Posterior cingulate gyrus (tissue), 11 donors: ENCODE measurements at places on chromosomes 16 and 17.
A peak's percentile ranks its signal among the peaks of the same experiment; 100 is the strongest.

- no peak for DNase-seq
Observed at GRCh38 chr17:65181237-65182061, 44.3 kb downstream of the RGS9 start.

DNA sequence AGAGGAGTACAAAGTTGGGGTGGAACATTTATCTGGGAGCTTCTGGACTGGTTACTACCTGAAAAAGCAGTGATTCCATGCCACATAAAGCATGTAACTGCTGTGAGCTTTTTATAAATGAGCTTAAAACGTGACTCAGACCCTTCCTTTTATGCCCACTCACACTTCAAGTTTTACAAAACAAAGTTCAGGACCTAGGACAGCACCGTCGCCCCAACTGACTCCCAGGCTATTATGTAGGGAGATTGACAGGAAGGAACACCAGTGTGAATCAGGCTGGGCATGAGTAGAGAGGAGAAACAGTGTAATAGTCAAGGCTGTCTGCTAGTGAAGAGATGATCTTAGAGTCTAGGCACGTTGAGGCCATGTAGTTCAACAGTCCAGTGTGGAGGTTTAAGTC is 91.6 kb upstream of the DNAH9 start:
- DNase-seq = no peak

GRCh38 chr17:55722742-55723487 is at the start of gene TMEM100:
TMEM100 (minus strand) TSS chr17:55722864; CDS start chr17:55721070, 1,794 bp downstream.
- no peak for DNase-seq

GRCh38 chr17:21283482-21284318 is 811 bp upstream of the MAP2K3 start:
- no peak for DNase-seq

- no peak for DNase-seq
Observed at GRCh38 chr16:54335230-54335629, 48.6 kb upstream of the IRX3 start.

- no peak for DNase-seq
Observed at GRCh38 chr17:4599505-4600281, 15.4 kb downstream of the SMTNL2 start.

- DNase-seq = no peak
Observed at GRCh38 chr16:10799736-10800135, 18.9 kb downstream of the TVP23A start.

DNA sequence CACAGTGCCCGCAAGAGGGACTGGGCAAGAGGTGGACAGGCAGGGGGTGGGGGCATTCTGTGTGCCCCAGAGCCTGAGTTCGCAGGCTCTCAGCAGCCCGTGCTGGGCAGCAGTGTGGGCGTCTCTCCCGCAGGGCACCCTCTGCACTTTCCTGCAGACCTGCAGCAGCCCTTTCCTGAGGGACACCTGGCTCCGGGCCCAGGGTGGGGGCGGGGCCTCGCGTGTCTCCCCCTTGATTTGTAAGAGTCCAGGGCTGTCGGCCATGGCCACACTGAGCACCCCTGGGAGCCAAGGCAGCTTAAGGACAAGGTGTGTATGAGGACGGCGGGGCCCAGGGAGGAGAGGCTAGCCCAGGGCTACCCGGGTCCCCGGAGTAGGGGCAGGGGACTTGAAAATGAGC is 33.4 kb upstream of the SLC38A10 start:
- no peak for DNase-seq

GRCh38 chr16:30052671-30053372 is 12.7 kb upstream of the ALDOA start:
- peak; percentile 97 for DNase-seq

DNA sequence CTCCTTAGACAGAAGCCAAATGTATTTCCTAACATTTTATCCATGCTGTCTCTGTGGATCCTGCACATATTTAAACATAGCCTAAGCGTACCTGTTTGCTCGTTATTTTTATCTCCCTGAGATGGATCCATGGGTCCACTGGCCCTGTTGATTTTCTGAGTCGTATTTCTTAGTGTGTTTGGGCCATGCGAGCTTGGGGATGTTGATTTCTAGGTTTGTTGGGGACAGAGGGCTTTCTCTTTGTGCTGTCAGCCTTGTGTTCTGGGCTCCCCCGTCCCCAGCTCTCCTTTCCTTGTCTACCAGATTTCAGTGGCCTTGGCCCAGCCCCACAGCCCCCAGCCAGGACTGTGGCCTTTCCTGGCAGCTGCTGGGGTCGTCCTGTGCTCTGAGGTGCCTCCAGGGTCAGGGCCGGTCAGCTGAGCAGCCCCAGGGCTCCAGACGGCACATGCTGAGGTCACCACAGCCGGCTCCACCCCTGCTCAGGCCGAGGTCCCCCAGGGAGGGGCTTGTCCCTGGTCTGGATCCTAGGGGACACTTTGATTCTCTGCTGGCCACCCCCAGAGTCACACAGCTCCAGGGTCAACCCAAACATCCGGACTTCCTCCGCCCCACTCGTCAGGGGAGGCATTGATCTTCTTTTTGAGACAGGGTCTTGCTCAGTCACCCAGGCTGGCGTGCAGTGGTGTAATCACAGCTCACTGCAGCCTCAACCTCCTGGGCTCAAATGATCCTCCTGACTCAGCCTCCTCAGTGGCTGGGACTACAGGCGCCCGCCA is 4.4 kb downstream of the SSTR5 start:
- DNase-seq = no peak

DNA sequence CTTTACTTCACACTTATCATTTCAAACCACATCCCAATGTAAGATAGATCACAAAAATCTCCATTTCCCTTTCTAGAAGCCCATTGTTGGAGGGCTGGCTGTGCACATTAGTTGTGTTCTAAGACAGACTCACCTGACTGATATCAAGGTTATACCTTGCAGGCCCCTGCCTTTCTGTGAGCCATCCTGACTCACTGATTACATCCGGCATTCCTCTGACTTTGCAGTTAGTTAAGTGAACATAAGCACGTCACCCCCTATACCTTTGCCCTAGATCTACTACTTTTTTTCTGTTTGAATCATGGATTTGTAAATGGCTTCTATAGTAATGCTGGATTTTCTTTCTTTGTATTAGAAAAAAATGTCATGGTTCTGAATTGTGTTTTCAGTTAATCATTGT is 78.3 kb downstream of the TANGO6 start:
- DNase-seq = no peak

DNA sequence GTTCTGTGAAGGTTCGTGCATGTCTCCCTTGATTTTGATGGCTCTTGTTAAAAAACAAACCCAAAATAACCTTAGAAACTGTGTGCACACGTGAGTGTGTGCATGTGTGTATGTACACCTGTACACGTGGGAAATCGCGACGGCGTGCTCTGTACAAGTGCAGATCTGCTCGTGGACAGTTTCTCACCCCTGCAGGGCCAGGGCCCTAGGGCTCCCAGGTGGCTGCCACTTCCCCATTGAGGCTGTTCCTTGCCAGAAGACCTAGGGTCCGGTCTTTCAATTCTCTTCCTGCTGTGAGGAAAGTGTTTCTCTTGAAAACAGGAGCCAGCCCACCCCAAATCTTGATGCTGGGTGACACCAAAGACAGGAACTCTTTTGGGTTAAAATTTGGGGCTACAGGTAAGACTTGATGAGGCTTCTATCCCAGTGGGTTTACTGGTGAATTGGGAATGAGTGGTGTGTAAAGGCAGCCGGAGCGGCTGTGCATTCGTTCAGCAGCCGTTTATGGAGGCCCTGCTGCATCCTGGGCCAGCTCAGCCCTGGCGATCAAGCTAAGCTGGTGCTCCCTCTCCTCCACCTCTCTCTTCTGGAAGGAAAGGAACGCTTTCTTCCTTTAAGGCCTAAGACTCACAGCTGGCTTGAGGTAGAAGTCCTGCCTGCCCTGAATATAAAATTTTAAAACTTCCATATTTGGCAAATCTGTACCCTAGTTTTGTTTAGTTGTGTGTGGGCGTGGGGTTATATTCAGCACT is 137.9 kb downstream of the CLEC16A start:
- no peak for DNase-seq

- DNase-seq = no peak
Observed at GRCh38 chr16:87177673-87178072, 139.5 kb downstream of the C16orf95 start.

- DNase-seq = peak; percentile 61
Observed at GRCh38 chr17:4594931-4595684, 10.8 kb downstream of the SMTNL2 start.

DNA sequence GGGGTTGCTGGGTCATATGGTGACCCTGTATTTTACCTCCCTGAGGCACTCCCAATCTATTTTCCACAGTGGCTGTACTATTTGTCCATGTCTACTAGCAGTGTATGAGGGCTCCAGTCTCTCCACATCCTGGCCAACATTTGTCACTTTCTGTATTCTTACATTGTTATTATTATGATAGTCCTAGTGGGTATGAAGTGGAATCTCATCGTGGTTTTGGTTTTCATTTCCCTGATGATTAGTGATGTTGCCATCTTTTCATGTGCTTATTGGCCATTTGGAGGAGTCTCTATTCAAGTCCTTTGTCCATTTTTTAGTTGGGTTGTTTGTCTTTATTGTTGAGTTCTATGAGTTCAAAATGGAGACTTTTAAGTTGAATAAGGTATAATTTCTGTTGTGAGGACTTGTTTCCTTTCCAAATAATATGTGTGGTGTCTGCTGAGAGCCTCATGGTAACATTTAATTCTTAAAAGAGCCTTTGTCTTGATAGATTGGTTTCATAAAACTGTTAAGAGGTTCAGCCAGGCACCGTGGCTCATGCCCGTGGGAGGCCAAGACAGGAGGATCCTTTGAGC is 108.2 kb downstream of the RPTOR start:
- no peak for DNase-seq

DNA sequence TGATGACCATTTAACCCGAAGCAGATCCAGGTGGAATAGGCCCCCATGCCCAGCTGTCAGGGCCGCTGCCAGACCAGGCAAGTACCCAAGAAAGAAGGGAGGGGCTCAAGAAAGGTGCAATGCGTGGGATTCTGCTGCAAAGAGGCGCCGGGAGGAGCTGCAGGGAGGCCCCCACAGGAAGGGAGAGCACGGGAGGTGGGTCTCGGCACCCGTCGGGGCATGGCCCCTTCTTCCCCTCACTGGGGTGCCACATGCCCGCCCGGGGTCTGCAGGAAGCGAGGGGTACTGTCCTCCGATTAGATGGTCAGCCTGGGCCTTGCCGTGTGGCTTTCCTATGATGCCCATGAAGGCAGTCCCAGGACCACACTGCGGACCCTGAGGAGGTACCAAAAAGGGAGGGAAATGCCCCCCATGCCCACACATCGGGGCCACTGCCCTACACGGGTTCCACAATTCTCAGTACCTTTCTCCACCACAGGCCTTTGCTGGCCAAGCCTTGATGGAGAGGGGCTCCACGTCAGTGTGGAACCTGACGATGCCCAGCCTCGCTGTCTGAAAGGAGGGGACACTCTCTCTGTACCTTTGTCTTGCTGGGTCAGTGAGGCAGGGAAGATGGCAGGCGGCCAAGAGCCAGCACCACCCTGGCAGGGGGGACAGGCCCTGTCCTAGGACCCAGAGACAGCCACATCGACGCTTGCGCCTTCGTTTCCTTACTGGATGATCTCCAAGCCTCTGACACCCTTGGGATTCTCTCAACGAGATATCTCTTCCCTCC is 45.5 kb upstream of the DNAH17 start:
- peak; percentile 67 for DNase-seq

DNA sequence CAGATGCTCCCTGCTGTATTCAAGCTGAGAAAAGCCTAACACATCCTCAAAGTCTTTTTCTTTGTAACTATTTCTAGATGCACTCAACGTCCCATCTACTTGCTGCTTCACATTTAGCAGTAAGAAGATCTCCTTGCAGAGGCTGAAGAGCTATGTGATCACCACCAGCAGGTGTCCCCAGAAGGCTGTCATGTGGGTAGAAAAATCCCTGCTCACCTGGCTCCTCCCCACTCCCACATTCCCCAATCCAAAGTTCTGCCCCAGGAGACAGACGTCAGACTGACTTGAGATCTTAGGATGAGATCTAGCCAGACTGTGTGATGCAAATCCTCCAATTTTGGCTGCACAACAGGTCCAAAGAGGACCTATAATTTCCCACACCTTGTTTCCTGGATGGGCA is 1.1 kb downstream of the CCL13 start:
- no peak for DNase-seq

DNA sequence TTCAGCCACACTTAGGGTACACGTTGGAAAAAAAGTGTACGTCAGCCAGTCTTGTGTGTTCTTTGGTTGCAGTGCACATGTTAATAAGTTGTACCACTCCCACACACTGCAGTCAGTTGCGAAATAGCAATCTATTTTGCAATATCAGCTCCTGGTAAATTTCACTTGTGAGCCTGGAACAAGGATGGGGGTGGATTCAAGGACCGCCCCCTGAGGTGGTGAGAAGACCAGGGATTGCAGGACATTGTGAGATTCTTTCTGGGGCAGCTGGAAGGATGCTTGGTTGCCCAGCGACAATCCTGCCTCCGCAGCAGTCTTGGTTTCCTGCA is 78.6 kb upstream of the ZFHX3 start:
- peak; percentile 88 for DNase-seq

GRCh38 chr17:1999557-2000251 is 25.4 kb downstream of the RTN4RL1 start:
- DNase-seq = peak; percentile 88

- DNase-seq = no peak
Observed at GRCh38 chr17:27547301-27547683, 83.7 kb upstream of the LGALS9 start.

DNA sequence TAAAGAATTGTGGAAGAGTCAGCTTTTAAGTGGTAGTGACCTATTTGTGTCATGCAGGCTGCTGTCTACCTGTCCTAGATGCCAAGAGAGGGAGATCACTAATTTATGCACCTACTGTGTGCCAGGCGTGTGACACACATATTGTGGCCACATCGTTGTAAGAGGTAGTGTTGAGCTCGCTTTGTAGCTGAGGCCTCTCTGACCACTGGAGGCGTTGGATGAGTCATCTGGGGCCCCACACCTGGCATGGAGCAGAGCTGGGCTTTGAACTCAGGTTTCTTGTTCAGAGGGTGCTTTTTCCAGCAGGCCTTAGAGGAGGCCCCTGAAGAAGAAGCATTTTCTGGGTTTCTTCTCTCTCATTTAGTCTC is 52.3 kb upstream of the LGALS9 start:
- DNase-seq = no peak

GRCh38 chr17:32529604-32530003 is 42.8 kb downstream of the CDK5R1 start:
- DNase-seq = no peak

GRCh38 chr16:7408700-7409365 is 76.2 kb downstream of the RBFOX1 start:
- no peak for DNase-seq
